T-helper 2 cell treated with Interferon-gamma antibody and Interleukin-4, amounts not matched to agents 100 ng/mL and 5 ng/mL, for 36 hours (primary cell): ENCODE measurements at places on chromosomes 3 and 15. TPM values are rescaled to one million over a fixed set of nuclear protein-coding genes. Genes with fewer than 3 reads are reported as not detected.

Gene OCA2
- total RNA-seq, result not detected in 2 replicates

Gene GSK3B
- total RNA-seq, result 37.4 and 40.8 TPM in 2 replicates

Gene GCSAM
- total RNA-seq, result 2.3 and 2.8 TPM in 2 replicates

Gene SLC25A20
- 28.6 and 30.0 TPM in 2 replicates for total RNA-seq

Gene MCF2L2
- 4.3 and 5.5 TPM in 2 replicates for total RNA-seq
